ENCODE measurements at places on chromosomes 13 and 19. TPM values are rescaled to one million over a fixed set of nuclear protein-coding genes. Genes with fewer than 3 reads are reported as not detected.

Gene PBX4
- 1.9 TPM for total RNA-seq

Gene JSRP1
- 0.72 TPM for total RNA-seq

Gene ZNF726
- 0.98 TPM for total RNA-seq

Gene ALKBH6
- 26.5 TPM for total RNA-seq

Gene ADM5
- 5.8 TPM for total RNA-seq

Gene NKG7
- not detected for total RNA-seq

Data from A549 treated with RU486 at 1 μM for 4 hours (cell line).